ENCODE measurements at places on chromosomes 11 and 22.

DNA sequence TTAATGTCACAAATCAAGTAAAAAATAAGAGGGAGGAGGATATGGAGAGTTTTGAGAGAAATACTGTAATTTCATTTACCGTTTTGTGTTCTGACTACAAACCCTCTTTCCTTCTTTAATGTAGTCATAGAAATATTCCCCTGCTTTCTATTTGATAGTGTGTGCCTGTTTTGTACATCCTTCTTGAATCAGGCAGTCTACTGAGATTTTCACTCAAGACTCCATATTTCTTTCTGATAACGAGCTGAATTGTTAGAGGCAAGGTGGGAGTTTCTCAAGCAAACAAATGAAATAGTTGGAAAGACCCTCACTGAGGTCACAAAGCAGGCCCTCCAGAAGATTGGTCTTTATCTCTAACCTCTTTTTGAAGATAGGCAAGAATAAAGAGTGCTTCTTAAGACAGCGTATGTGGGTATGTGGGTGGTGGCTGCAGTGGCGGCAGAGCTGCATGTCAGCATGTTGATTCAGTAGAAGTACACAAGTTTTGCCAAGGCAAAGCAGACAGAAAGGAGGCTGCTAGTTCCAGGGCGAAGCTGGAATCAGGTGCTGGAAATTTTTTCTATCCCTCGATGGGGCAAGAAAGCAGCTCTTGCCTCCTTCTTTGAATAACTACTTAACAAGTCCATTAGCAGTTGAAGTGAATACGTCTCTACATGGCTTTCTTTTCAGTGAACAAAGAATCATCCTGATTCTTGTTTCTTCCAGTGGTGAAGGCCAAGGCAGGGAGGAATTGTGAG, 164.2 kb downstream of the FAM76B start:
- DNase-seq: no peak

GRCh38 chr11:76825726-76826396, 34.9 kb upstream of the ACER3 start:
- DNase-seq: no peak

GRCh38 chr11:12915093-12915492, 94.0 kb upstream of the RASSF10 start:
- DNase-seq: no peak

GRCh38 chr11:119918347-119918746, 189.3 kb upstream of the NECTIN1 start:
- no peak for DNase-seq

- no peak for DNase-seq
Measured at GRCh38 chr11:118152552-118153471, at the start of gene SCN4B. TSS of gene SCN4B (minus strand) at chr11:118152823. CDS start at chr11:118152673, 150 bp downstream.

- no peak for DNase-seq
Measured at GRCh38 chr11:58617976-58618557, 4.4 kb upstream of the CNTF start.
